Activated T-helper 1 cell treated with anti-CD3 and anti-CD28 coated beads, Interleukin-12 subunit alpha, Interleukin-12 subunit beta, Interleukin-2, Interleukin-4 antibody, amounts not matched to agents 30 ng/mL and 10 ng/mL and 1 ng/mL, durations not matched to agents 14 hours and 24 hours and 36 hours (primary cell): ENCODE measurements at places on chromosomes 13 and 19.

GRCh38 chr19:55173714-55174409, 6.2 kb downstream of the SYT5 start:
- H3K4me3 ChIP-seq = peak overlapping the region; percentile 72
- peaks cover 53% of the 10 kb centered on the region for H3K27me3 ChIP-seq
- peaks cover 15% of the 10 kb centered on the region for H3K4me1 ChIP-seq
- H3K36me3 ChIP-seq = no peaks in the 10 kb centered on the region
- DNase-seq = peak; percentile 45

DNA sequence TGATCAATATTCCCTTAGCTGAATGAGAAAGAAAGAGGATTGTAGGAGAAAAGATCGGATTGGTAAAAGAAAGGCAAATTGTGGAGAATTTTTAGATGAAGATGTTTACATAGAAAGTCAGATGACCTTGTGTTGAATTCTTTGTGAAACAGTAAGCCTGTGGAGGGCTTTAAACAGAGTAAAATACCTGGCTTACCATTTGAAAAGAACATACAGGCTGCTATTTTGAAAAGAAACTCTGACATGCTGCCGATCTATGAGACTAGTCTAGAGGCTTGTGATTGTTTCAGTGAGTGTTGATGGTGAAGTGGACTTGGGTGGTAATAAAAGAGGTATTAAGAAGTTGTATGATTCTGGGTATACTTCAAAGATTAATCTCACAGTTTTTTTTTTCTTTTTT, 938.9 kb upstream of the PRR20A start:
- H3K27ac ChIP-seq = no peak overlapping the region
- no peaks in the 10 kb centered on the region for H3K36me3 ChIP-seq
- no peaks in the 10 kb centered on the region for H3K27me3 ChIP-seq
- H3K4me1 ChIP-seq = no peaks in the 10 kb centered on the region

GRCh38 chr19:7063339-7063738, 4.9 kb upstream of the MBD3L3 start:
- no peak for DNase-seq
- H3K4me1 ChIP-seq = no peaks in the 10 kb centered on the region
- no peaks in the 10 kb centered on the region for H3K27me3 ChIP-seq
- H3K27ac ChIP-seq = no peak overlapping the region
- H3K4me3 ChIP-seq = no peak overlapping the region
- no peaks in the 10 kb centered on the region for H3K36me3 ChIP-seq

DNA sequence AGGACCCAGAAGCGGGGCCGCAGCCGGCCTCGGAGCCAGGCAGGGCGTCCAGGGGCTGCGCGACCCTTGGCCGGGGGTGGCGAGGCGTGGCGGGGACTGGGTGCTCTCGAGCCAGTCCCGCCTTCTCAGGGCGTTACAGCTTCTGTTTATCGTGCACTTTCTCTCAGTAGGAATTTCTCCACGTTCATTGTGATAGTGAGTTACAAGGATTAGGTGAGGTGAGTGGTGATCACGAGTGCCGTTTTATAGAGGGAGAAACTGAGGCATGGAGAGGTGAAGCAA, 600 bp downstream of the AP1M1 start:
- H3K27ac ChIP-seq = peak overlapping the region; percentile 40
- no peaks in the 10 kb centered on the region for H3K27me3 ChIP-seq
- H3K36me3 ChIP-seq = peaks cover 24% of the 10 kb centered on the region
- peaks cover 55% of the 10 kb centered on the region for H3K4me1 ChIP-seq

- H3K36me3 ChIP-seq = peaks cover 1% of the 10 kb centered on the region
- no peak overlapping the region for H3K27ac ChIP-seq
- peaks cover 47% of the 10 kb centered on the region for H3K27me3 ChIP-seq
- peak; percentile 24 for DNase-seq
These were observed 422 bp upstream of the MTUS2 start for GRCh38 chr13:28819735-28820098.

- H3K36me3 ChIP-seq = no peaks in the 10 kb centered on the region
- no peak for DNase-seq
- H3K27me3 ChIP-seq = peaks cover 2% of the 10 kb centered on the region
- H3K4me3 ChIP-seq = no peak overlapping the region
These were observed 47.0 kb downstream of the PCDH9 start for GRCh38 chr13:67183151-67183550.
